D721Med (cell line): ENCODE measurements at places on chromosomes 16 and 17.

- DNase-seq, result peak; percentile 89
Observed at GRCh38 chr17:50094243-50094752, 853 bp upstream of the PDK2 start.

DNA sequence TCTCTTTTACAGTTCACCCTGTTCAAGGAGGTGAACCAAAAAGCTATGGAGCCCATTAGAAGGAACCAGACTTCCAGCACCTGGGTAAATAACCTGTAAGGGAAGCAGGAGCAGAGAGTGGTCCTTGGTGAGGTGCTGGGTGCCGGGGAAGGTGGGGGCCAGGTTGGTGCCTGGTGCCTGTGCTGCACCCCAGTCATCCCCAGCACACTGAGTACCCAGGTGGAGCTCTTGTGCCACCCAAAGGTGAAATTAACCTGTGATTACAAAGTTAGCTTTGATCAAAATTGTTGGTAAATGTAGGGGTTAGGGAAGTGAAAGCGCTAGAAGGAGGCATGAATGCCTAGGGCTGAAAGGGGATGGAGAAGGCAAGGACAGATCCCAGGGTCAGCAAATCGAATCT is 58.6 kb downstream of the CDRT4 start:
- no peak for DNase-seq

GRCh38 chr17:51507444-51507843 is 247.1 kb downstream of the UTP18 start:
- DNase-seq, result no peak

DNA sequence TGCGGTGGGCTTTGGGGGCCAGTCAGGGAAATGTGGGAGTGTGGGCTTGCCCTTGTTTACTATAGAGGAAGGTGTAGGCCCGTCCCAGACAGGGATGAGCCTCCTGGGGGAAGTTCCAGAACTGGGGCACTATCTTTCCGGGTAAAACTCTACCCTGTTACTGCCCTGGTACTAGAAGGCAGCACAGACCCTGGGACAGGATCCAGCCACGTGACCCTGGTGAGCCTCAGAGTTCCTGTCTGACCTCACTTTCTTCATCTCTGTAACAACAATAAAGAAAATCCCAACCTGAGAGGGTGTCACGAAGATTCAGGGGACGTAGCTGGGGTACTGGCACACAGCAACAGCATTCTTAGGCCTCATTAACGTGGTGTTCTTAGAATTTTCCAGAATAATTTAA is 239.6 kb upstream of the FOXF1 start:
- DNase-seq, result no peak

DNA sequence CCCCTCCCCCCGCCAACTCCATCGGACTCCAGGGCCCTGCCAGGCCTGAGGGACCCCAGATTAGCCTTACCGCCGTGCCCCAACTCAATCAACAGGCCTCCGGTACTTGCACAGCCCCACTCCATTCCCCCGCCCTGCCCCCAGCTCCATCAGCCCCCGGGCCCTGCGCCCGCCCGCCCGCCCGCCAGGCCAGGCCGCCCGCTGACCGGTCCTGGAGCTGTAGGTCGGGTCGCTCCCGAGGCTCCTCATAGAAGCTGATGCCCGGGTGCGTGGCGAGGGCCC is 308 bp downstream of the GTF3C1 start:
- no peak for DNase-seq

DNA sequence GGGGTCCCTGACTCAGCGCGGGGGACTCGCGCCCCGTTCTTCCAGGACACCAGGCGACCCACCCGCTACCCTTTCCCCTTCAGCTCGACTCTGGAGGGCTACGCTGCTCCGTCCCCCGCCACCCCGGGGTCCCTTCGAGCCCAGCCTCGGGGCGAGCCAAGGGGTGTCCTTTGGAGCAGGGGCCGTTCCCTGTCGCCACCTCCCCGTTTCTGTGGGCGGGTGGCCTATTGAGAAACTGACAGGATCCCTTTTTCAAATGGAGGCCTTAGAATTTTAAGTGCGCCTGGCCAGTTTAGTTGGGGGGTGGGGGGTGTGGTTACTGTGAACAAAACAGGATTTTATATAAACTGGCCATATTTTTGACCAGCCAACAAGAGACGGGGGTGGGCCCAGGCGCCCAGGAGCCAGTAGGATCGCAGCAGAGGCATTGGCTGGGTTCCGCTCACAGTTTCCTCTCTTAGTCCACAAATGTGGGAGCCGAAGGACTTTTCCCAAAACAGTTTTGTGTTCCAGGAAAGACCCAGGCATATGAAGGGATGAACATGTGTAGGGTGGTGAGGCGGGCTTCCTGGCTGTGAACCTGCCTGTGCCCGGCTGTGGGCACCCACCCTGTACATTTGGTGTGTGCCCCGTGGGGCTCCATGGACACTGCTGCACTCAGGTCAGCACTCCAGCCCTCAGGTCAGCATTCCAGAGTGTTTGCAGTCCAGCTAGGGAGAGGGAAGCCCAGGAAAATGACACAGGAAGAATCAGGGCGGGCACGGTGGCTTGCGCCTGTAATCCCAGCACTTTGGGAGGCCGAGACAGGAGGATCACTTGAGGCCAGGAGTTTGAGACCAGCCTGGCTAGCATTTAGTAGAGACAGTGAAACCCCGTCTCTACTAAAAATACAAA is 722 bp upstream of the TIMP2 start:
- DNase-seq, result no peak

GRCh38 chr16:49337814-49338350 is 35.7 kb upstream of the C16orf78 start:
- DNase-seq, result no peak
